ENCODE measurements at places on chromosomes 11 and 22. TPM values are rescaled to one million over a fixed set of nuclear protein-coding genes. Genes with fewer than 3 reads are reported as not detected.

TMEM151A gene
- total RNA-seq, result not detected

C11orf16 gene
- not detected for total RNA-seq

PLAAT5 gene
- not detected for total RNA-seq

OR8B8 gene
- total RNA-seq, result not detected

C22orf42 gene
- not detected for total RNA-seq

All from pulmonary artery endothelial cell (primary cell).